HTR-8/SVneo (cell line): ENCODE measurements at places on chromosomes 1 and 21.

GRCh38 chr1:62462370-62462769, 25.5 kb downstream of the USP1 start:
- DNase-seq = no peak

DNA sequence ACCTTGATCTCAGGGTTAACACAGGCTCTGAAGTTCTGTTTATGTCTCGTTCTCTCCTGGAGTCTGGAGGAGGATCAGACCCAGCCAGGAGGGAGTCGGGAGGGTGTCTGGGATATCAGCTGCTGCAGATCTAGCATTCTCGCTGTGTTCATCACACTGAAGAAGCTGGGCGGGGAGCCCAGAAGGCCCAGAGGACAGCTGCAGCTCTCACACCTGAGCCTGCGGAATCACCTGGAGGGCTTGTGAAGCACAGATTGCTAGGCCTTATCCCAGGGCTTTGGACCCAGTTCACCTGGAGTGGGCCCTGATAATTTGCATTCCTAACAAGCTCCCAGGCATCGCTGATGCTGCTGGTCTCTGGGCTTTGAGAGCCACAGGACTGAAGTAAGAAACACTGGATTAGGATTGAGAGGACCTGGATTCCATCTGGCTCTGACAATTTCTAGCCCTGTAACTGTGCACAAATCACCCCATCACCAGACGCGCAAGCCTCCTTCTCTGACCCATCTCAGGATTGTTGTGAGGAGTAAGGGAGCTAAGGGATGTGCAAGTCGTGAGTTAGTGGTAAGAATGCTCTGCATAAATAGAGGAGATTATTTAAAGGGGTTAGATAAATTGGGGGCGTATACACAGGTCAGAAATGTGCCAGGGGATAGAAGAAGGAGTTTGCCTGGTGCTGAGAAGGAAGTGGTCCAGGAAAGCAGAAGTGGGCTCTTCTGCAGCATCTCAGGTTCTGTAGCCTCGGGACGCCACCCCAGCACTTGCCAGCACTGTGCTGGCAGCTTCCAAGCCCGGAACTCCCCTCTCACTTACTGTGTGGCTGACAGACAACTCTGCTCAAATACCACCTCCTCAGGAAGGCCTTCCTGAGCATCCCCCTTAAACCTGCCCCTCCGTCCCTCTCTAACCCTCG, 19.1 kb downstream of the ABCA4 start:
- no peak for DNase-seq

- DNase-seq = peak; percentile 17
Observed at GRCh38 chr1:232459826-232460225, 170.1 kb downstream of the SIPA1L2 start.

DNA sequence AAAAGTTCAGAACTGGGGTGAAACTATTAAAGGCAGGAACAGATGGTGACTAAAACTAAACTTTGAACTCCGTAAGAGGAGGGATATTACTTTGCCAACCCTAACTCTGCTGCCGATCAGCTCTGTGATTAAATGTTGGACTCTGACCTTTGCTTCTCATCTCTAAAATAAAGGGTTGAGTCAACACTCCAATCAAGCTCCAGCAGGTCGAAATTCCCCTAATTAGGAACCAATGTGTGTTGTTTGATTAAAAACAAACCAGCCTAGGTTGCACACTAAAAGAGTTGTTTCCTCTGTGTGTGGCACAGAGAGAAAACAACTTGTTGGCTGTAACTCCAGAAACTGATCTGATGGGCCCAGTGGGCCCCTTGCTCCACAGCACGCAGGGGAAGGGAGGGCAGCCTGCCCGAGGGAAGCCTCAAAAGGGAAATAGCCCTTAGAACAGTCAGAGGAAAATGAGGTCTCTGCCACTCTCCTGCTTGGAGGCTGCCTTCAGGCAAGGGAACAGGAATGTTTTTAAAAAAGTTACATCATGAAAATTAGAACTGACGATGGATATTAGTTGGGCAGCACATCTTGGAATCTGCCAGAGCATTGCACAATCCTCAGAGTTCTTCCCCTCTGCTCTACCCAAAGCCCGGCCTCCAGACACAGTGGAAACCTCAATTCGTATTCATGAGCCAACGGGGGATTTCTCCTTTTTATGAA, 69.3 kb downstream of the KCTD3 start:
- DNase-seq = no peak

GRCh38 chr1:173876732-173877131, 8.6 kb downstream of the ZBTB37 start:
- DNase-seq = no peak

DNA sequence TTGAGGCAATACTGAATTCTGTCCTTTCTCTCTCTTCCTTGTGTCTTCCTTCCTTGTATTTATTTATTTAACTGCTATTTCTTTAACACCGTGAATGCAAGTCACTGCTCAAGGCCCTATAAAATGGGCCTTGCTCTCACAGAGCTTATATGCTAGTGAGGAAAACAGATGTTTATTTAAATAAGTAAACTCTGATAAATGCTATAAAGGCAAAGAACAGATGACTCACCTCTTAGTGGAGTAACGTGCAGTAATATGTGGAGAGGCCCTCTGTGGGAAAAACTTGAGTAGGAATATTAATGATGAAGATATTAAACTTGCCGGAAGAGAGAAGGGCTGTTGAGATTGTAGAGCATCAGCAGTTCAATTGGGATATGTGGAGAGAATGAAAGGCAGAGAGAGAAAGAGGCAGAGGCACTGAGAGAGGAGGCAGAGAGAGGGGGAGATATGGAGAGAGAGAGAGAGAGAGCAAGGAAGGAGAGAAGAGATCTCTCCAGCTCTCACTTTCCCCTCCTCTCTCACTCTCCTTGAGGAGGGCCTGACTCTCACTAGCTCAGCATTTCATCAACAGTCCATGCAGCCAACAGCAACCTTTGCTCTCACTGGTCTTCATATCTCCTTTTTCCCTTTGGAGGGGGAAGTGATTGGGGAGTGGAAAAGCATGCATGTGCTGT, 322.2 kb downstream of the LMX1A start:
- no peak for DNase-seq

DNA sequence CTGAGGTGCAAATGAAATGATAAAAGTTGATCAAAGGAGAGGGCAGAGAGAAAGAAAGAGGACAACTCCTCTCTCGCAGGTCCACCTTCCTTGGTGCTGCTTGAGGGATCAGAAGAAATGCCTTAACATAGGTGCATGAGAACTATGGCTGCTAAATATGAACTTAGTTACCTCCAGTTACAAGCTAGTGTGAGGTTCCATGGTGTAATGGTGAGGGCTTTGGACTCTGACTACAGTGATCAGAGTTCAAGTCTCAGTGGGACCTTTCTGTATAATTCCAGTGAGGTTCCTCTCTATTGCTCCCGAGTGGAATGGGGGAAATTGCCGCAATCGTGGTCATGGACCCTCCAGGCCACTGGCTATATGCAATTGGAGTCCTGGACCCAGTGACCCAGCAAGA, 387.3 kb downstream of the FAM72C start:
- DNase-seq = no peak

DNA sequence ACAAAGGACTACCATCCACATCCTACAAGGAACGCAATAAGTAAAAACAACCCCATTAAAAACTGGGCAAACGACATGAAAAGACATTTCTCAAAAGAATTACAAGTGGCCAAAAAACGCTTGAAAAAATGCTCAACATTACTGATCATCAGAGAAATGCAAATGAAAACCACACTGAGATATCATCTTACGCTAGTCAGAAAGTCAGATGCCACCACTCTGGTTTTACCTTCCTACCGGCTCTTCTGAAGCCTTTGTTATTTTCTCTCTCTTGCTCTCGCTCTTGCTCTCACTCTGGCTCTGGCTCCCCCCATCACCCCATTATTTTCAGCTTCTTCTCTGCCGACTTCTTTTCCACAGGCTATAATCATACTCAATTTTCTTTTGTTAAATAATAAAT, 38.8 kb downstream of the VPS45 start:
- DNase-seq = no peak

GRCh38 chr1:40838045-40838979, 23.9 kb downstream of the CITED4 start:
- no peak for DNase-seq

GRCh38 chr1:107486349-107486748, 345.5 kb downstream of the NTNG1 start:
- no peak for DNase-seq

GRCh38 chr1:34779962-34780361, 1.1 kb upstream of the GJB3 start:
- DNase-seq = no peak

DNA sequence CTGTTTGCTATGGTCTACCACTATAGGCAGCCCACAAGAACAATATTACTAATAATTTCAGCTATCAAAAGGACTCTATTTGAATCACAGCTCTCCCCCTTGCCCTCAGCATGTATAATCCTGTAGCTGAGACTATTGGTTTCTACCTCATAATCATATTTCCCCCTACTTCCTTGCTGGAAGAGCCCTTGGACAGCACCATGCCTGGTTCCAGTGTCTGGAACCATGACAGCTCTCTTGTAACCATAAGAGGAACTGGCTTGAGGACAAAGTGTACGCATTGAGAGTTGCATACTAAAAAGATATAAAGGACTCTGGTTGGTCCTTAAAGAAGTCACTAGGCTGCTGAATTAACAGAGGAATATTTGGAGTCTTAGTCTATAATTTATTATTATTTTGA, 110.7 kb upstream of the ZRANB2 start:
- DNase-seq = no peak

DNA sequence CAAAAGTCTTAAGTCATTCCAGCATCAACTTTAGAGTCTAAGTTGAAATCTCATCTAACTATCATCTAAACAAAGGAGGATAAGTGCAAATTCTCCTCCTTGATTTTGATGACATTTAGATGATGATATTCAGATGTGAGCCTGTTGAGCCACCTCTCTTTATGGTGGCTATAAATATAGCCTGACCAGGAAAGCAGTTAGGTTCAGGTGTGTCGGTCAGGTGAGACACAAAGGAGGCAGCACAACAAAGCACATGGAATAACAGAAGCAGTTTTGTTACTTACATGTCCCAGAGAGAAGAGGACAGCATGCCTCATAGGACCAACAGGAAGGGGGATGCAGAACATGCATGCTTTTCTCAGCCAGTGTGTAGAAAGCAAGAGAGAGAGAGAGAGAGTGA, 30.6 kb upstream of the PLA2G2A start:
- DNase-seq = no peak

DNA sequence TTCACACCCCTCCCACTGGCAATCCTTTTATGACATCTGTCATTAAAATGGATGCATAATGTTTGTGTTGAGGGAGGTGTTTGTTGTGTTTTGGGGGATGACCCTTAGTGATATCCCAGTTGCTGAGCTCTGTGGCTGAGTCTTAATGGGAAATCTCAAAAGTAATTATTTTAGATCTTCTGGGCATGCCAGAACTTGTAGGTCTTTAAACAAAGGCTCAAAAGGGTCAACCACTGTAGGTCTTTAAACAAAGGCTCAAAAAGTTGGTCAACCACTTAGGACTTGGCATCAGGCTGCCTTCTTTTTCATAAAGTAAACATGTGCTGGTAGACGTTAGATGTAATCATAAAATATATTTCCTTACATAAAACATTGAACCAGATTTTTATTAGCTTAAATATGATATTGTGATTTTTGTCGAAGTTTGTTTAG, 78.0 kb downstream of the CDC14A start:
- DNase-seq = no peak

DNA sequence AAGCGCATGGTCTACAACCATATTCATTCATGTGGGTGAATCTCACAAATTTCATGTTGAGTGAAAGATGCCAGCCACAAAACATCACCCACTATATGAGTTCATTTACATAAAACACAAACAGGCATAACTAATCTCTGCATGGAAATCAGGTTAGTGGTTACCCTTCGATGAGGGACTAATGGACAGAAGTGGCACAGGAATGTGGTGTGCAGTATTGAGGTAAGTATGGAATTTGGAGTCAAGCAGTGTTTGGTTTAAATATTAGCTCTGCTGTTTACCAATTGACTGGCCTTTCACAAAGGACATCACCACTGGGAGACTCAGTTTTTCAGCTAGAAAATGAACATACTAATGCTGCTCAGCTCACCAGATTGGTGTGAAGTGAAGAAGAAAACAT, 24.2 kb downstream of the CCDC185 start:
- DNase-seq = no peak

DNA sequence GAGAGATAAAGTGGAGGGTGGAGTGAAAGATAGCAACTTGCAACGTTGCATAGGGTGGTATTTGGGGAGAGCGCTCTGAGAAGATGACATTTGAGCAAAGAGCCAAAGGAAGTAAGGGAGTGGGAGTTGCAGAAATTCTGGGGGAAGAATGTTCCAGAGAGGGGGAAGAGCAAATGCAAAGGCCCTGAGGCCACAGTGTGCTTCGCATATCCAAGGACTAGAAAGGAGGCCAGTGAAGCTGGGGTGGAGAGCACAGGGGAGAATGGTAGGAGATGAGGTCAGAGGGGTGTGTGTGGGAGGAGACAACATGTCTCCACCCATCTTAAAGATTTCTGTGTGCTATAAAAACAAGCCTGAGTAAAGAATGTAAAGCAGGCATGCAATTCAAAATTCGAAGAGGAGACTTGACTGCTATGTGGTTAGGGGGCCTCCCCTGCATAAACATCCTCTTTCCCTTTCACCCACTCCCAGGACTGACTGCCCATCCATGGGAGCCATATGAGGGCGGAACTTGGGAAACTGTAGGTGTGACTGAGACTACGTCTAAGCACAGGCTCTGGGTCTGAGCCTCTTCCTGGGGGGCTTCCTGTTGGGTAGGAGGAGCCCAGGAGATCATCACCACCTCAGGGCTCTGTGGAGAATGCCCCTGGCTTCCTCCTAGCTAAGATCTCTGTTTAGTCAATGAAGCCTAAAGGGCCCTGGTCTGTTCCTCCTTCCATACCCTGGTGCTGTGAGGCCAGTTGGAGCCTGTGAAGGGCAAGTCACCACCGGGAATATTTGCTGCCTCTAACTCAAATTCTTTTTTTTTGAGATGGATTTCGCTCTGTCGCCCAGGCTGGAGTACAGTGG, 2.9 kb upstream of the CLIC4 start:
- peak; percentile 34 for DNase-seq

DNA sequence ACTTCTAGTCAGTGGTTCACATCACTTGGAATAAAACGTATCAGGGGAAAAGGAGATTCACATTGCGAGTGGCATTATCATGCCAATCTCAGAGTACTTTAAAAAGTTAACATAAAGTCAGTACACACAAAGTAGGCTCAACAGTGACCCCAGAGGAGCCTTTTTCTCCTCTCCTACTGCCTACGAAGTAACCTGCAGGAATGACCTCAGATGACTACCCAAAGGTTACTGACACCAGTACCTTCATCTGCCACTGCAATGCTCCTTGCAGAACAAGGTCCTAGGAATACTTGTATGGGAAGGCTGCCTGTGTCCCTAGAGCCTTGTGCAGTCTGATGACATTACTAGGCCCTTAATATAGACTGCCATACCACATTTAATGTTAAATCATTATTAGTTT, 389.8 kb upstream of the LYPLAL1 start:
- no peak for DNase-seq
